ENCODE measurements at places on chromosomes 7 and 10.
A peak's percentile ranks its signal among the peaks of the same experiment; 100 is the strongest.

- DNase-seq = no peak
Observed at GRCh38 chr10:22915314-22915713, 12.5 kb upstream of the ARMC3 start.

- DNase-seq = peak; percentile 94
Observed at GRCh38 chr7:100469227-100470044, 5.4 kb upstream of the SPACDR start.

DNA sequence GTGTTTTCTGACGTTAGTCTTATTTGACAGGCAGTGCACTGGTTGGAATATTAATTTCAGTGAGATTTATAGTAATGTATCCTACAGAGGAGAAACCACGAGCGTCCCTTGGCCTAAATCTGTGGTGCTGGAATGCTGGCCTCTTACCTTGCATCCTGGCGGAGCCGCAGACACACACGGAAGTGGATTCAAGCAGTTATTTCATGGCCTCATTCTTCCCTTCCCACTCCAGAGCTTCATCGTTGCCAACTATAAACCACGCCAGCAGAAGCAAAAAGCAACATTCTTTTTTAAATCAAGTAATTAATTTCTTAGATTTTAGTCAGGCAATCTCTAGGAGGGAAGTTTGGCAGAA lies 13.1 kb downstream of the WIPI2 start:
- DNase-seq = no peak

- DNase-seq = no peak
Observed at GRCh38 chr10:65793738-65794425, 1132.0 kb upstream of the LRRTM3 start.

- DNase-seq = no peak
Observed at GRCh38 chr10:122949296-122949695, 4.7 kb downstream of the C10orf88 start.

DNA sequence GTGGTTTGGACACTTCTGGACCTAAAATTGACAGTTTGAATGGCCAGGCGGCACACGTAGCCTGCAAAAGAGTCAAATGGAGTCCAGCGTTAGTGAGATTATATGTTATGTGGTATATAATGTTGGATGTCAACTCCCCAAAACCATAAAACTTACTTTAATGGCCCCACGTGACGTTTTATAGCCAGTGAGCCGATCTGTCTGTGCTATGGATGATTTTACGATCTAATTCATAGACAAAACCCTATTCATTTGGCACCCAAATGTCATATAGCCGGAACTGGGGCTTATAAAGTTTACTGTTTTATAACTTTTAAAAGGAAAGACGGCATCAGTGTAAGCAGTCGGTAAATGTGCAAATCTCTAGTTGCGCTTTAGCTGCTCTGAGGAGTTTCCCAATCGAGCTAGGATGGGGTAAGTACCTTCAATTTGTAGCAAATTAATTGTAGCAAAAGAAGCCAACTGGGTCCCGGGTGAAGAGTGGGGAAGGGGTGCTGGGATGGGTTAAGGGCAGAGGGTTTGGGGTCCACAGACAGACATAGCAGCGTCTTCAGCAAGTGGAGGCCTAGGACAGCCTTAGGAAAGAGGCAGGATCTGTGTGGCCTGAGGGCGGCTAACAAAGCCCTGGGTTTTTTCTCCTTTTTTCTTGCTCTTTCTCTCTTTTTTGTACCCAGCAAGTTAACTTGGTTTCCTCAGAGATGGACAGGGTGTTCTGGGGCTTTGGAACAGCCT lies 3.2 kb downstream of the HOXA5 start:
- DNase-seq = no peak

DNA sequence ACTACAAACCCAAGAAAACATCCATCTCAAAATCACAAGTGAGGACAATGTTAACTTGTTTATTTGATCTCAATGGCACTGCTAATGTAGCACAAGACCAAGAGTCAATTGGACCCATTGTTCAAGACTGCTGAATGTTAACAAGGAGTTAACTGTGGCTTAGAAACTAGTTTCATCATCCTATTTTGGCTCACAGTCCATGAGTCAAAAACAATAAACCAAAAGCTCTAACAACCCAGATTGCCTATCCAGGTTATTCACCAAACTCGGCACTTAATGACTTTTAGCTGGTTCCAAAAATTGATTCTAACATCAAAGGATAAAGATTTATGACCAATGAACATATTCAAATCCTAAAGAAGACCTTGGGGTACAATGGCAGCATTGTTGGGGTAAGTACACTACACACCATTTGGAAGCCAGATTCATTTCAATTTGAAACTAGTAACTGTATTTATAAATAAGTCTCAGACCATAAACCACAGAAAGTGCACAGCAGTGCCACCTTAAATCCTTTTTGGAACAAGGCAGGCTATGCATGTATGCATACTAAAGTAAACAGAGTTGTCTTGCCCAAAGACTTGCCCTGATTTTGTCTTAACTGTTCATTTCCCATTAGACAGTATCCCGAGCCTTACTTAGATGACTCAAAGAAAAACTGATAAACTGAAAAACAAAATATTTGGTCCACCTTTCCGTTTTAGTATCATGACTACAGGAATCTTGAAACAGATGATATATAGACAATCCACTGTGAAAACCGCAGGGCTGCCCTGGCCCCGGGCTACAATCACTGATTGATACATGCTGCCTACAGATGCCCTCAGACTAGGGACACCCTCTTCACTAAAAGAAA lies 84.5 kb downstream of the SRPK2 start:
- no peak for DNase-seq

GRCh38 chr7:103113164-103113563 lies 35.7 kb downstream of the NAPEPLD start:
- no peak for DNase-seq

DNA sequence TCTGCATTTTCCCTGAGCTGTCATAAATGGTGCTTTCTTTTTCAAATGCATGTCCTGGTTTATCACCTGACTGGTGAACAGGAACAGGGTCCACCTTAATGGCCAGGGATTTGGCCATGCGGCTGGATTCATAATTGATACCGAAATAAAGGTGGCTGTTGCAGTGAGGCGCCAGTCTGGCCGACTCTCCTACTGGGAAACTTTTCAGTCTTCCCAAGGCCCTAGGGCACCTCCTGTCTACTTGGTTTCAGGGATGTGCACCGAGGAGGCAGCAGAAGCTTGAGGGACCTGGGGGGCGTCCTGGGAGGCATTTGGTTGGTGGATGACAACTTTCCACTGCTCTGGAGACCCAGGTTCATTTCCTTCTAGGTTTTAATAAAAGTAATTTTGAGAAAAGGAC lies 46.4 kb upstream of the FIGNL1 start:
- no peak for DNase-seq

- DNase-seq = no peak
Observed at GRCh38 chr7:18116661-18117060, 89.0 kb upstream of the PRPS1L1 start.

DNA sequence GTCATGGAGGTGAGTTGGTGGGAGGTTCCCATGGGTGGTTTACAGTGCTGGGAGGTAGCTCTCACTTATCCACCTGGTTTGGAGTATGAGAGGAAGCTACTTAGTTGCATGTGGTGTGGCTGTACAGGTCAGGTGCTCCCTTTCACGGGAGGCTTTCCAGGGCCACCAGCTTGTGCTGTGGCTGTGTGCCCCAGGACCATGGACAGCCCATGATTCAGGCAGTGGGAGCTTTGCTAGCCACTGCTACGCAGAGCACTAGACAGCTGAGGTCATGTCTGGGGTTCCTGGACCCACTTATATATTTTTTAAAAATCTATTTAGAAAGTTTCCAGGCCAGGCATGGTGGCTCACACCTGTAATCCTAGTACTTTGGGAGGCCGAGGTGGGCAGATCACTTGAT lies 42.5 kb upstream of the KCNMA1 start:
- no peak for DNase-seq

DNA sequence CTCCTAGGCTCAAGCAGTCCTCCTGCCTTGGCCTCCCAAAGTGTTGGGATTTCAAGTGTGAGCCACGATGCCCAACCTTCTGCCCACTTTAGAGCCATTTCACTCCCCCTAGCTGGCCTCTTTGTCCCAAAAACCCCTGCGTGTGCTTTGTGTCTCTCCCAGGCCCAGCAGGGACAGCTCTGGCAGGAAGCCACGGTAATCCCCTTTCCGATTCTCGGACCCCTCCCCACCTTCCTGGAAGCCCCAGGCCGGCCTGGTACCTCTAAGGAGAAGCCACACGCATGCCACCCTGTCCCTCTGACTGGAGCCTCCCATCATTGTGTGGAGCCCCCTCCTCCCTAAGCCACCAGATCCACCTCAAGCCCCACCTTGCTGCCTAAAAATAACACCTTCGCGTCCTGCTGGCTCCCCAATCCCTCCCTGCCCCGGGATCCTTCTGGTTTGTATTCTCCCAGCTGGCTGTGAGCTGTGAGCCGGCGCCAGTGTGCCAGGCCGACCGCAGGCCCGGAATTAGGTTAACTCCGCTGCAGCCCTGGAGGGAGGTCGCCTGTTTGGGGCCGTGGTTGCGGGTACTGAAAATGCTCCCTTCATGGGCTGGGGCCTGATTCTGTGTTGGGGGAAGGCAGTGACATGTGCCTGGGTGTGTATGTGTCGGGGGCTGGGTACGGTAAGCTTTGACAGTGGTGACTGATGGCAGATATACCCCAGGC lies 16.4 kb upstream of the SRRM3 start:
- DNase-seq = peak; percentile 66

DNA sequence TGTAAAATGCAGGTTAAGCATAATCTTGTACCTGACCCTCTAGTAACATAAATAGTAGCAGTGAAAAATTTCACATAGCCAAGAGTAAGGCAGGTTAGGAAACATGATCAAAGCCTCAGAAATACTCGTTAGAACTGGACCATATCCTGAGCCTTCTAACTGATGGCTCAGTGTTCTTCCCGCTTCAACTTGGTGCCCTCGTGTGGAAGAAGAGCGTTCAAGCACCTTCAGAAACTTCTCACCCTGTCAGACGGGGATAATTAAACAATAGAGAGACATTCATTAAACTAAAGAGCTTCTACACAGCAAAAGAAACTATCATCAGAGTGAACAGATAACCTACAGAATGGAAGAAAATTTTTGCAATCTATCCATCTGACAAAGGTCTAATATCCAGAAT lies 124.5 kb downstream of the MYOF start:
- DNase-seq = peak; percentile 50

- peak; percentile 66 for DNase-seq
Observed at GRCh38 chr7:12389089-12389700, 14.5 kb downstream of the VWDE start.

DNA sequence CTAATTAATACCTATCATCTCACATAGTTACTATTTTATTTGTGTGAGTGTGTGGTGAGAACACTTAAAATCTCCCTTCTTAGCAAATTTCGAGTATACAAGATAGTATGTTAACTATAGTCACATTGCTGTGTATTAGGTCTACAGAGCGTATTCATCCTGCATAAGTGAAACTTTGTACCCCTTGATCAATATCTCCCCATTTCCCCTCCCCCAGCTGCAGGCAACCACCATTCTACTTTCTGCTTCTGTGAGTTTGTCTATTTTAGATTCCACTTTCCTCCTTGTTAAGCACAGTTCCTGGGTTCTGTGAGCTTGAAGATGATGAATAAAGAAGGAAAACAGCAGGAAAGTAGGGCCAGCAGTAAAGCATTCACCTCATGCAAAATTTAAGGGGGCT lies 42.4 kb downstream of the MRPS33 start:
- no peak for DNase-seq

- DNase-seq = no peak
Observed at GRCh38 chr7:157775021-157775559, 438.3 kb downstream of the DNAJB6 start.

DNA sequence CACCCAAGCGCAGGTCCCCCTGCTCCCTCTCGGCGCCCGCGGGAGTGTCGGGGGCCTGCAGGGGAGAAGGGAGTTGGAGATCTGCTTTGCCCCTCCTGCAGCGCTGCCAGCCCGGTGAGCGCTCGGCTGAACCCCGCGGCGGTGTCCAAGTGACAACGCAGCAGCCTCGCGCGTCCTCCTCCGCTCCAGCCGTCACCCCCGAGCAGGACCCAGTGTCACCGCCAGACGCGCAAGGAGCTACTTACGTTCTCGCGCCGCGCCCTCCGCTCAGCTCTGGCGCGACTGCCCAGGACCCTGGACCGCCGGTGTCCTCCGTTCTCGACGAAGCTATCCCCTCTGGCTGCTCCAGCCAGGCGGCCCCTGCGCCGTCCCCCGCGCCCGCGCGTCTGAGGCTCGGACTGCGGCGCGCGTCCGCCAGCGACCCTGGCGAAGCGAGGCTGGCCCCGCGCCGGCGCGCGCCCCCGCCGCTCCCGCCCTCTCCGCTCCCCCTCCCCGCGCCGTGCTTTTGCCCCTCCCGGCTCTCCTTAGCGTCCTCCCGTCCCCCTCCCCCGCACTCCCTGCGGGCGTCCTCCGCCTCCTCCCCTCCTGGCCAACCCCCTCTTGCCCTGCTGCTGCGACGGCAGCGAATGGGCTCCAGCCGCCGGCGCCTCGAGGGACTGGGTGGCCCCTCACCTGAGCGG lies at the start of gene NRCAM:
Gene NRCAM, minus strand, starts transcription at position 439 of the 680 bp plus-strand sequence. CDS start 216,372 bp downstream, outside the sequence.
- DNase-seq = peak; percentile 95

DNA sequence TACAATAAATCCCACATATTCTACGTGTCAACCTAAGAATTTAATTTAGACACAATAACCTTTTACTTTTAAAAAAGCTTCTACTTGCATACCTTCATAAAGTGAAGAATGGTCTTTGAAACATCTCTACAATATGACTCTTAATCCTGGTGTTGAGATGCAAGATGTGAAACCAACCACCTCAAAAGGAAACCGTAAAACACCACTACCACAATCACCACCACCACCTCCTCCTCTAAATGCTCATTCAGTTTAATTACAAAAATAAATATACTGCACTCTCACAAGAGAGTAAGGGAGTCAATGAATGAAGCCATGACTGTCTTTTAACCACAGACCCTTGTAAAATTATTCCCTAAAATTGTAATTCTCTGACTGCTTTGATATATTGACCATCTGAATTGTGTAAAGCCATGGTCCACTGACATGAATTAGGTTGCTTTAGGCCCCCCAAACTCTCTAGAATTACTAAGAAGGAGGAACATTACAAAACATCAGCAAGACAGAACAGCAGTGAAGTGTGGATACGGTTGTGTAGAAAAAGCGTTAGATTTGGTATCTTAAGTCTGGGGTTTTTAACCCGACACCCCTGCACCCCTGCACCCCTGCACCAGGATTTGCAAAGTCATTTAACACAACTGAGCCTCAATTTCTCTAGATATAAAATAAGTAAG lies 171.4 kb downstream of the SFMBT2 start:
- DNase-seq = no peak

- peak; percentile 17 for DNase-seq
Observed at GRCh38 chr7:85274454-85274853, 87.6 kb upstream of the SEMA3D start.

DNA sequence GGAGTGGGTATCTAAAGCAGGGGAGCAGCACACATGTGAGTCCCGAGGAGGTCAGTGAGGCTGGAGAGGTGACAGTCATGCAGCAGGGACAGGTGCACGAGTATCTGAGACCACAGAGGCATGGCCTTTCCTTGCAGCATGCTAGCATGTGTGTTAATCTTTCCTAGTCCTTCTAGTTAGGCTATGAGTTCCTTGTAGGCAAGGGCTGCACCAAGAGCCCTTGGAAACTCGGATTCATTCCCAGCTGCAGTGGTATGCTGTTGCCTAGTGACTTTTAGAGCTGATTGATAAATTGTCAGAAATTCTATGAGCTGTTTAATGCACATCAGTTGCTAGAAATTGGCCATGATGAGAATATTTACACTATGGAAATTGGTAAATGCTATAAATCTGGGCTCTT lies 132.0 kb downstream of the SORCS3 start:
- no peak for DNase-seq
